A549 treated with RU486 at 1 μM for 4 hours (cell line): ENCODE measurements at places on chromosomes 11 and 22. TPM values are rescaled to one million over a fixed set of nuclear protein-coding genes. Genes with fewer than 3 reads are reported as not detected.

CHST1 gene
- 1.1 to 1.5 TPM (median 1.3 TPM) in 5 replicates for total RNA-seq

OR52H1 gene
- not detected in 5 replicates for total RNA-seq

OR1S1 gene
- not detected in 5 replicates for total RNA-seq

SERPINH1 gene
- total RNA-seq = 67.0 to 111 TPM (median 98.3 TPM) in 5 replicates

C11orf16 gene
- total RNA-seq = not detected in 5 replicates

KRTAP5-1 gene
- not detected in 5 replicates for total RNA-seq

SLC22A24 gene
- total RNA-seq = not detected in 5 replicates

DHCR7 gene
- total RNA-seq = 42.5 to 56.3 TPM (median 51.7 TPM) in 5 replicates

RIMBP3B gene
- total RNA-seq = 0.30 to 0.67 TPM (median 0.46 TPM) in 5 replicates

TUBA8 gene
- total RNA-seq = 0.39 to 1.1 TPM (median 0.48 TPM) in 5 replicates

MRGPRX3 gene
- not detected in 5 replicates for total RNA-seq

MYRF gene
- 14.8 to 23.0 TPM (median 19.8 TPM) in 5 replicates for total RNA-seq

C1QTNF6 gene
- 8.6 to 13.6 TPM (median 10.9 TPM) in 5 replicates for total RNA-seq
